ENCODE measurements at places on chromosomes 13 and 19.

DNA sequence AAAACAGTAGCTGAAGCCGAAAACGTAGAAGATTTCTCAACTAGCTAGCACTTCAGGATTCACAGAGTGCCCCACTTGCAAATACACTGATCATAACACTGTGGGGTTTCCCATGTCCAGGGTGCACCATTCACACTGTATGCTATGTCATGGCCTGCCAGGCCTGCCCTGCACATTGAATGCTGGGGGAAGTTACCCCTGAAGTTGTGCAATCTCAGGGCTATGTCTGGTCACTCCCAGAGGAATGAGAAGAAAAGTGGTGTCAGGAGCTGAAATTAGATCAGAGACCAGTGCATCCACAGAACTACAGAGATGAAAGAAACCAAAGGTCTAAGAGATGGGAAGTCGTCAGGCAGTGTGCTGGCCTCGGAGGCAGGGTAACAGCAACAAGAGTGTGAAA is 196.8 kb downstream of the RAP2A start:
- DNase-seq, result no peak

DNA sequence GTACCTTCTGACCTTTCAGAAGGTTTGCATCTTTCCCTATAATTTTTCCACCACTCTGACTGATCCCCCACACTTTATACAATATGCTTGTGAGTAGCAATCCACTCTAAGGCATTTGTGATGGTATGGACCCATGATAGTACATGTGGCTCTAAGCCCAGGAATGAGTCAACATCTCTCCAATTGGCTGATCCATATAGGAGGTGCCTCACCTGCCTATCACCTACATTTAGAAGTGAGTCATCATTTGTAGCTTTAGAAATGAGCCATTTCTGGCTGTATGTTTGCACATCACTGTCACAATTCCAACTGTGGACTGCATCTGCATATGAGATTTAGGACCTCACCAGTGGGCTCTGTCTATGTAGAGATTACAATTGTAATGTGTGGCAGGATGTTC is 133.1 kb upstream of the ZNF91 start:
- no peak for DNase-seq

- no peak for DNase-seq
Measured at GRCh38 chr19:46489445-46490272, 6.0 kb downstream of the PNMA8B start.

DNA sequence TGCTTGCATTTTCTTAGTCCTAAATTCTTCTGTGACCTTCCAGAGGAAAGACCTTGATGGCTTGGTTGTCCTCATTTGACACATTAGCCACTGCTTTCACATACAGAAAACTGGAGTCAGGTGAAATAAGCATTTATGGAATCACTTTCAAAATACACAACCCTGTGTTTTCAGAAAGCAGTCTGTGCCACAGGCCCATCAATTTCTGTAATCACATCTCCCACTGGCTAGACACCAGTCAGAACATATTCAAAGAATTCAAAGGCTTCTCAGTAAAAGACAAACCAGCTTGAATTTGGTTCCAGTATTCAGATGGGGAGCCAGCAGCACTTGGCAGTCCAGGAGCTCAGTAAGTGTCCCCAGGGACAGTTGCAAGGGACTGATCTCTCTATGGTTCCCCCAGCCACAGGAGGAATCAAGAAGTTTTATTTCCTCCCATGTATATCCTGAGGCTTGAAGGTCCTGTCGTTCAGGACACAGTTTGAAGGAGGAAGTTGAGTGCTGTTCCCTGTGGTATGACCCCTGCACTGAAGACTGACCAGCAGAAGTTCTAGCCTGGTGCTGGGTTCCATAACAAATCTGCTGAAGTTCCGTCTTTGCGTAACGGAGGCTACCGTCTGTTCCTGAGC is 214.3 kb downstream of the FOXO1 start:
- DNase-seq, result no peak

DNA sequence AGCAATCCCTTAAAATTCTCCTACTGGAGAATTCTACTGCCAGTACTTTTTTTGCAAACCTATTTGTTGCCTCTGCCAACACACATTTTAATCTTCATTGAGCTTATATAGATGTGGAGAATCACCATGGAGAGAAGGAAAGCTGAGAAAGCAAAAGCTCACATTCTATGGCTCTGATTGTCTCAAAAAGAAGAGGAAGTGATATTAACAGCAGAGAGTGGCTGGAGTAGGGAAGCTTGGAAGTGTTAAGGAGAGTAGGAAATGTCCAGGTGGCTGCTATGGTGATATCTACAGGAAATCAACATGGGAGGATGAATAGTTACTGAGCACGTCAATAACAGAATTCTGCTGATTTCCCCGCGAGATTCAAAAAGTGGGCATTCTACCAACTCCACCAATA is 78.8 kb upstream of the TDRD3 start:
- no peak for DNase-seq

- DNase-seq, result no peak
Measured at GRCh38 chr19:40607311-40608239, 6.4 kb downstream of the LTBP4 start.

GRCh38 chr13:39542361-39542760 is 60.6 kb downstream of the LHFPL6 start:
- no peak for DNase-seq

DNA sequence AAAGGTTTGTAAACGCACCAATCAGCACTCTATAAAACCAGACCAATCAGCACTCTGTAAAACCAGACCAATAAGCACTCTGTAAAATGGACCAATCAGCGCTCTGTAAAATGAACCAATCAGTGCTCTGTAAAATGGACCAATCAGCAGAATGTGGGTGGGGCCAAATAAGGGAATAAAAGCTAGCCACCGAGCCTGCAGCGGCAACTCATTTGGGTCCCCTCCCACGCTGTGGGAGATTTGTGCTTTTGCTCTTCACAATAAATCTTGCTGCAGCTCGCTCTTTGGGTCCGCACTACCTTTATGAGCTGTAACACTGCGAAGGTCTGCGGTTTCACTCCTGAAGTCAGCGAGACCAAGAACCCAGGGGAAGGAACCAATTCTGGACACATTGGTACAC is 28.0 kb downstream of the ZNF175 start:
- no peak for DNase-seq
